ENCODE measurements at places on chromosomes 6 and 20.

DNA sequence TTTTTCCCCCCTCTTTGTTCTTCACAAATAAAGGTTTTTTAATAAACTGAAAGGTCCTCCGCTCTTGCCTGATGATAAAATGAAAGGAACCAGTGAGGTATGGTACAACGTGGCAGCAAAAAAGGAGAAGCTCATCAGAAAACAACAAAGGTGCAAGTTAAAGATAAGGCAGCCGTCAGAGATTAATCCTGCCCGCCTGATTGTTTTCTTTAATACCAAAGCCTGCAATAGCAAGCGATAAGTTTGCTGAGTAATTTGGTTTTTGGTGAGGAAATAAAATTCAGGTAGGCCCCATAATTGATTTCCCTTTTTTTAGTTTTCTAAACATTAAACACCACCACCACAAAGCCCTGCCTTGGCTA, 177.9 kb downstream of the MBOAT1 start:
- no peak for DNase-seq

DNA sequence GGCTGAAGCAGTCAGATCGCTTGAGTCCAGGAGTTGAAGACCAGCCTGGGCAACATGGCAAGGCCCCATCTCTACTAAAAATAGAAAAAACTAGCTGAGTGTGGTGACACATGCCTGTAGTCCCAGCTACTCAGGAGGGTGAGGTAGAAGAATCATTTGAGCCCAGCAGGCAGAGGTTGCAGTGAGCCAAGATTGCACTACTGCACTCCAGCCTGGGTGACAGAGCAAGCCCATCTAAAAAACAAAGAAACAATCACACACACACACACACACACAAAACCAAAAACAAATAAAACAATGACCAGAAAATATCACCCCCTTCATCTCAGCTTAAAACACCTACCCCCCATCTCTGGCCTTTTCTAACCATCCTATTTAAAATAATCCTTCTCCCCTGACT, 68.0 kb downstream of the BTBD9 start:
- no peak for DNase-seq

- no peak for DNase-seq
These were observed 70.3 kb downstream of the GFRA4 start for GRCh38 chr20:3592931-3593330.

DNA sequence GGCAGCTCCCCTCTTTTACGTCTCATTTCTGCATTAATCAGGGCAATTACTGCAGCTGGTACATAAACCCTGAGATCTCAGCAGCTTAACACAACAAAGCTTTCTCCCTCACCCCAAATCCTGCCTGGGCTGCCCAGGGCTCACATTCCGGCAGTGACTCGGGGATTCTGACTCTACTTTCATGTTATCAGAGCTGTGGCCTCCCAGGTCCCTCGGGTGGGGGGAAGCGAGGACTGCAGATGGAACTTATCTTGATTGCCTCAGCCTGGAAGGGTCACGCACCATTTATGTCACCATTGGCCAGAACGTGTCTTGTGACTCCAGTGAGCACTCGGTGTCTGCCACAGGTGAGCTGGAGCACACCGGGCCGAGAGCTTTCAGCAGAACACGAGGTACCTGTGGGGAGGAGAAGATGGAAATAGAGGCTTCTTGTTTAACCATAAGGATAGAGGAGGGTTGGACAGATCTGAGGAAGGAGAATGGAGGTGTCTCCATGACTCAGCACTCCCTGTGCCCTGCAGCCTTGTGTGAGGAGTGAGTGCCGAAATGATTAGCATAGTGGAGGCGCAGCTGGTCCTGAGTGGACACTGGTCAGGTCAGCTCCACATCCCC, 88.5 kb upstream of the EXOC2 start:
- DNase-seq: no peak

DNA sequence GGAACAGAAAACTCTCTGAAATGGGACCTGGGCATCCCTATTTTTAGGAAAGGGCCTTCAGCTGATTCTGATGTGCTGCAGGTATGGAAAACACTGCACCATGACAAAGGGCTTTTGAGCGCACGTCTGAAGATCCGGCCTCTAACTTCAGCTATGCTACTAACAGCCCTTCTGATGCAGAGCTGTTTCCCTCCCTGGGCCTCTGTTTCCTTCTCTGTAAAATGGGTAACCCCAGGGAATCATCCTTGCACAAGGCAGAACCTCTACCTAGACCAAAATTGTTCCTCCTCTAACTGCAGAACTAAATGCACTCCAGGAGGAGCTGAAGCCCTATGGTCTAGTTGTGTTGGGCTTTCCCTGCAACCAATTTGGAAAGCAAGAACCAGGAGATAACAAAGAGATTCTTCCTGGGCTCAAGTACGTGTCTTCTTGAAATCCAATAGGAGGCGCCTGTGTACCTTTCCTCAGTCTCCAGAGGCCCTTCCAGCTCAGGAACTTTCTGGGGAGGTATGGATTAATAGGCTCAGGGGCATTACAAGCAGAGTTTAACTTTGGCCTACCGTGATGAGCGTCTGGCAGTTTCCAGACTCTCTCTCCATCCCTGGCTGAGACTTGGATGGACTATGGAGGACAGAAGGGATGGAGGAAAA, 5.9 kb downstream of the GPX5 start:
- no peak for DNase-seq

- no peak for DNase-seq
These were observed 8.4 kb downstream of the MAPRE1 start for GRCh38 chr20:32828029-32828680.

DNA sequence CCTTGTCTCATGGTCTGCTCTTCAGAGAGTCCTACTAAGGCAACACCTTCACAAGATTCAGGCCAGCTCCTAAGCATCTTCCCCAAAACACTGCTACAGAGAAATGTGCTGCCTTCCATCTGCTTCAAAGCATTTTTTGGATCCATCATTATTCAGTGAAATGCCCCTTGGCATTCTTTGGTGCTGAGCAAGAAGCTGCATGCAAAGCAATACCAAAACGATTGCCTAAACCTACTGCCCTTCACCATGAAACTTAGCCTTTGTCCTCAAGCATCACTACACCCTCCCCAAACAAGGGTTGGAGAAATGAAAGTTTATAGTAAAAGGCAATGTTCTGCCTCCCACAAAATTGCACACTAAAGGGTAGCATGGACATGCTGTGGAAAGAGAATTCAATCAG, 93.5 kb downstream of the SNAP25 start:
- DNase-seq: no peak

DNA sequence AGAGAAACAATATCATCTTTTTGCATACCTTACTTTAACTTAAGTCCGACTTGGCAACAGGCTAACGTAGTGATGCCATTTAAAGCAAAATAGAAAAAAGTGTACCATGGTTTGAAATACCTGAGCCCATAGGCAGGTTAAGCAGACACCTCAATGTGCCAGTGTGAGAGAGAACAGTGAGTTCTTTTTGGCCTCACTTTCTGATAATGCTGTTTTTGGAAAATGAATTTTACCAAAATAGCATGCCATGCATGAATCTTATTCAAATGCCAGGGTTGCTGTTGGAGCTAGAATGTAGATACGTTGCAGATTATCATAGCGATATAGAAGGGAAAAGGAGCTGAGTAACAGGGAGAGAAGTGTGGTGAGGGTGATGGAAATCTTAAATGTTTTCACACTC, 170.2 kb downstream of the OTOR start:
- no peak for DNase-seq

GRCh38 chr6:7136859-7137334, 29.1 kb downstream of the RREB1 start:
- DNase-seq: no peak

DNA sequence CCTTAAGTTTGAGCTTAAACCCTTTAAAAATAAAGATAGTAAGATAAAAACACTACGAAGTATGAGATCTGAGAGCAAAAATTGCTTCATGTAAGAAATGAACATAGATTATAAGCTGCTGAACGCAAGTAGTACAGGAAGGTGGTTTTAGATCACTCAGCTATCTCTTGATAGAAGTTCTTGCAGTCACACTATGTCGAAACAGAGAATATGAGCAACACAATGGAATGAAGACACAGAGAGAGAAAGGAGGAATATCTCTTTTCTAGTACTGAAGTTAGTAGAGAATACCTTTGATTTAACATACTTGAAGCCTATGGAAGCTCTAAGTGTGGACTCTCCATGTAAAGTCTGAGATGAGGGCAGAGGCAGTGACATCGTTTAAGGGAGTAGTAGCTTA, 162.7 kb downstream of the CDK19 start:
- DNase-seq: no peak

DNA sequence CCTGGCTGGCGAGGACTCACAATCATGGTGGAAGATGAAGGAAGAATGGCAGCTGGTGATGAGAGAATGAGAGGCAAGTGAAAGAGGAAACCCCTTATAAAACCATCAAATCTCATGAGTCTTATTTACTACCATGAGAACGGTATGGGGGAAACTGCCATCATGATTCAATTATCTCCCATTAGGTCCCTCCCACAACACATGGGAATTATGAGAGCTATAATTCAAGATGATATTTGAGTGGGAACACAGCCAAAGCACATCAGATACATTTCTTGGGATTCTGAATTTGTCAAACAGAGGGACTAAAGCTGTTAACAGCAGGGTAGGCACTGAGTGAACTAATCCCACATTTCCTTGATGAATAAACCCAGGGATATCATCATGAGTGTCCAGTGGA, 116.2 kb upstream of the PLCB4 start:
- DNase-seq: no peak

- DNase-seq: peak; percentile 68
These were observed 85.7 kb downstream of the NFATC2 start for GRCh38 chr20:51456511-51457509.

DNA sequence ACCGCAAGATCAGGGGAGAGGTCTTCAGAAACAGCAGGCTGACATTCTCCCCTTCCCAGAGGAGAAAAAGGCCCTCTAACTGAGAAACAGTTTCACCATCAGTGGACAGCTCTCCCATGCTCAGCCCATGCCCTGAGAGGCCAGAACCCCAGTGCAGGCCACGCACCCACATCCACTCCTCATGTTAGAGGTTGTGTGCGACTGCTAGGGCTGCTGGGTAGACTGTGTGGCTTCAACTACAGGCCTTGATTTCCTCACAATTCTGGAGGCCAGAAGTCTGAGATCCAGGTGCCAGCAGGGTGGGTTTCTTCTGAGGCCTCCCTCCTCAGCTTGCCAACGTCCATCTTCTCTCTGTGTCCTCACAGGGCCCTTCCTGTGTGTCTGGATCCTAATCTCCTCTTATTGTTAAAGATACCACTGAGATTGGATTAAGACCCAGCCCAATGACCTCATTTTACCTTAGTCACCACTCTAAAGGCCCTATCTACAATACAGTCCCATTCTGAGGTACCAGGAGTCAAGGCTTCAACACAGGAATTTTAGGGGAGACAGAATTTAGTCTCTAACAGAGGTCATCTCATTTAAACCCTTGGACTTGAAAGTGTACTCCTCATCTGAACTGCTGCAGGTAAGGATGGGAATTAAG, 67.7 kb upstream of the CD93 start:
- DNase-seq: no peak

DNA sequence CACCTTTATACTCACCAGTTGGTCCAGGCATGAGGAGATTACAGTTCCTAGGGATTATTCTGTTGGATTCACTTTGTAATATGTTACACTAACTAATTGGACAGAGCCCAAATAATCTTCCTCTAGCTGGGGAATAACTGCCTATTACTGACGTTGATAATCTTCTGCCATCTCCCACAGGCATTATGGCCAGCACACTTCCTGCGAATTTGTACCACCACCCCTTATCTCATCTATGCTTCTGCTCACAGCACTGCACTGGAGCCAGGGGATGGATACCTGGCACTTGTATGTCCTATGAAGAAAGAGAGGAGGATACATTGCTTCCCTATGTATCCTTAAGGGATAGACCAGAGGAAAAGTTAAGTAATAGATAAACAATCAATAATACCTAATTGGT, 494.8 kb upstream of the MAN1A1 start:
- DNase-seq: no peak

DNA sequence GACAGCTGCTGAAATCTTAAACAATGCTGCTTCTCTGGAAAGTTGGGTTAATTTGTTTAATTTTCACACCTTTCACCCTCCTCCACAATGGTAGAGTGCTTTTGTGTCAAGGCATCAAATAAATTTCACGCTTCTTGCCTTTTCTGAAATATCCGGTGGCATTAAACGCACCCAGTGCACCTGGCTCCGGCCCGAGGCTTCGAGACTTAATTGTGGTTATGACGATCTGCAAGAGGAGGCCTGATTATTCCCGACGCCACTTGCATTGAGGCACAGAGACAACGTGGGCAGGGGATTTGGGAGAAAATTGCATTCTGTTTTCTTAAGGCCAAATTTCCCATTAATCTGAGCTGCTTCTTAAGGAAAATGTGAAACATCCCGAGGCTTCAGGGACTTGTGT, 152.2 kb downstream of the CDH4 start:
- no peak for DNase-seq

DNA sequence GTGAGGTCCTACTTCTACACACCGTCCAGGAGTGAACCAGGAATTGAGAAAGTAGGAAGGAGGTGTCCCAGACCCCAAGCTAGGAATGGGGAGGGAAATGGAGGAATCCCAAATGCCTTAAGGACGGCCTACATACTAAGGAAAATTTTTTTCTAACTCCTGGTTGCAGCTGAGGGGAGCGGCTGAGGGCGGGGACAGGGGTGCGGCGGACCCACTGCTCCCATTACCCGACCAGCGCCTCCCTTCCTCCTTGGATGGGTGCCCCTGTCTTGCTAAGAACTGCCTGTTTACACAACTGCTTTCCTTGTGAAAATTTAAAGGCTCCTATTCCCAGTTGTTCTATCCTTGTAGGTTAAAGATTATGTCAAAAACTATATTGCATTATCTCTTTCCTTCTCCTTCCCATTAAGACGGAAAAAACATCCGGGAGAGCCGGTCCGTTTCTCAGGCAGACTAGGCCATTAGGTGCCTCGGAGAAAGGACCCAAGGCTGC, 699 bp upstream of the HSPA1B start:
- no peak for DNase-seq

DNA sequence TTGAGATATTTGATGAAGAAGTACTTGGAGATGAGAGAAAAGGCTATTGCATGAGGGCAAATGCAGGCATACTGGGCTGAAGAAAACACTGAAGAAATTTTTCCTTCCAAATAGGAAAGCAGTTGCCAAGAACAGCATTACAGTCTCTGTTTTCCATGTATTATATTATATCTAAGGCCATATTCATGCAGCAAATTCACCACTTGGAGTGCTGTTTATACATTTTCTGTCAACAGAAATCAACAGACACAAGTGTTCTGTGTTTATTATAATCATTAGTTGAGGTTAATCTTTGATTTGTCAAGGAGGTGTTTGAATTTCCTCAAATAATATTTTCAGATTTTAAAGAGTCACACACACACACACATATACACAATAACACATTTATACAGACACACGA, 268.8 kb upstream of the PLCB4 start:
- DNase-seq: no peak

GRCh38 chr6:57303931-57304681, 13.3 kb upstream of the PRIM2 start:
- DNase-seq: no peak

- DNase-seq: no peak
These were observed 175.4 kb downstream of the IBTK start for GRCh38 chr6:82072121-82072521.

DNA sequence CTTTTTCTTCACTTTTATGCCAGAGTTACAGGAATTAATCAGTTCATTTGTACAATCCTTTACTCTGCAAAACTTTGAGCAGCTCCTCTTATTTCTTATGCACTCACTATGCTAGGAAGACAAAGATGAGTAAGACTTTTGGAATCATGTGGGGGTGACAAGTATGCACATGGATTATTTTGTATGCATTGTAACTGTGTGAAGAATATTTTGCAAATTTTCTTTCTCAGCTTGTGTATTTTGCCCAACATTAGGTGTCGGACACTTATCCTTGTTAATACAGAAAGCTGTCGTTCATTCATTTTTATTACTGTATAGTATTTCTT, 88.6 kb downstream of the PPP1R14C start:
- no peak for DNase-seq
